GM04504 (cell line): ENCODE measurements at places on chromosomes 4 and X.

DNA sequence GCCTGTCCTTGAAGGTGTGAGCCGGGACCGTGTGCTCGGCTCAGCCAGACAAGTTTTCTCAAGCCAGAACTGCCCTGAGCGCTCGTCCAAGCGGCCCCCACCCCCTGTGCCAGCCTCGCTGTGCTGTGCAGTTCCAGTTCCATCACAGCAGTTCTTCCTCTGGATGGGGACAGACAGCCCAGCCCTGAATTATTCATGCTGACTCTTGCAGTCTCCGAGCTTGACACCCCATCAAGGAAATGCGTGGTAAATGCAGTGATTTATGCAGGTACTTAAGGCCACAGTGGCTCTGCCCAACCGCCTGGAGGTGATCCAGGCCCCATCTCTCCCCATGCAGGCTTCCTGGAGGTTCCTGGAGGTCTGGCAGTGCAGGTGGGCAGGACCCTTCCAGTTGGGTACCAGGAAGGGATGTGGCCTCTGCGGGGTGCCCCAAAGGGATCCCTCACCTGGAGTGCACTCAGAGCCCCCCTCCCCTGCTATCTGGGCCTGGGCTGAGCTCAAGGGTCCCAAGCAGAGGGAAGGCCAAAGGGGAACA is 44.8 kb upstream of the HMX1 start:
- DNase-seq, result no peak

GRCh38 chr4:158532556-158533231 is 11.0 kb downstream of the RXFP1 start:
- DNase-seq, result no peak

- no peak for DNase-seq
Observed at GRCh38 chrX:136598631-136599030, 49.3 kb upstream of the CD40LG start.

- no peak for DNase-seq
Observed at GRCh38 chr4:139735381-139736273, 70.0 kb downstream of the MGST2 start.
